Progenitor cell of endocrine pancreas (in vitro differentiated cells): ENCODE measurements at places on chromosomes 2 and 18. TPM values are rescaled to one million over a fixed set of nuclear protein-coding genes. Genes with fewer than 3 reads are reported as not detected.

The ALPI gene
- not detected in 2 replicates for total RNA-seq

The DES gene
- total RNA-seq, result not detected in 2 replicates

The UGT1A5 gene
- total RNA-seq, result not detected in 2 replicates

The SERPINB12 gene
- not detected in 2 replicates for total RNA-seq

The GPR45 gene
- total RNA-seq, result not detected in 2 replicates

The FHOD3 gene
- total RNA-seq, result 1.6 and 2.6 TPM in 2 replicates

The SLC11A1 gene
- total RNA-seq, result 0.33 and 0.34 TPM in 2 replicates

The ASB18 gene
- total RNA-seq, result not detected in 2 replicates

The DSG1 gene
- not detected in 2 replicates for total RNA-seq

The HOXD13 gene
- not detected in 2 replicates for total RNA-seq

The FOXI3 gene
- total RNA-seq, result 0.57 and 0.98 TPM in 2 replicates

The FNDC4 gene
- 10.2 and 12.2 TPM in 2 replicates for total RNA-seq

The OTX1 gene
- 1.0 and 1.2 TPM in 2 replicates for total RNA-seq

The ROCK1 gene
- total RNA-seq, result 59.4 and 62.0 TPM in 2 replicates

The CRYGD gene
- total RNA-seq, result not detected in 2 replicates

The GKN1 gene
- not detected in 2 replicates for total RNA-seq

The LIMS4 gene
- 0.74 and 1.4 TPM in 2 replicates for total RNA-seq
